Mammary microvascular endothelial cell (primary cell): ENCODE measurements at places on chromosomes 2 and 18. TPM values are rescaled to one million over a fixed set of nuclear protein-coding genes. Genes with fewer than 3 reads are reported as not detected.

Gene CCDC141
- 0.13 and 0.44 TPM in 2 replicates for total RNA-seq

Gene ANKRD30BL
- total RNA-seq = not detected in 2 replicates

Gene GDF7
- under 0.01 and 0.10 TPM in 2 replicates for total RNA-seq

Gene PSMA8
- total RNA-seq = not detected in 2 replicates
